Sciatic nerve (tissue), 2 donors: ENCODE measurements at places on chromosomes 11 and 22.

DNA sequence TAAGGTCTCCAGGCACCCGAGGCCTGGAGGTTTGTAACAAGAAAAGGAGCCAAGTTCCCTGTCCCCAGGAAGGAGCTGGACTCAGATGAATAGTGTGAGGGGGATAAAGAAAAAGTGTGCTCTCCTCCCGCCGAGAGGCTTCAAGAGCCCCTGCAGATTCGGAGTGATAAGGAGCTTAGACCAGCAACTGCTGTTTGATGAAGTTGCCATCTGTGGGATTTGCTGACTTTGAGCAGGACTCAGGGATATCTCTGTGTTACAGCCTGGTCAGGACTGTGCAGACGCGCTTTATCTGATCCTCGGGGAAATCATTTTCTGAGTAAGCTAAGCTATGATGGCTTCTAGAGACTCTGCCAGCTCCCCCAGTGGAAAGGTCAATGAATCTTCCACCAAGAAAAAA, 1017.0 kb downstream of the TBC1D22A start:
- DNase-seq: no peak

GRCh38 chr11:35426351-35426750, 7.0 kb upstream of the SLC1A2 start:
- DNase-seq: no peak

GRCh38 chr11:10537600-10537999, 3.4 kb downstream of the RNF141 start:
- no peak for DNase-seq

DNA sequence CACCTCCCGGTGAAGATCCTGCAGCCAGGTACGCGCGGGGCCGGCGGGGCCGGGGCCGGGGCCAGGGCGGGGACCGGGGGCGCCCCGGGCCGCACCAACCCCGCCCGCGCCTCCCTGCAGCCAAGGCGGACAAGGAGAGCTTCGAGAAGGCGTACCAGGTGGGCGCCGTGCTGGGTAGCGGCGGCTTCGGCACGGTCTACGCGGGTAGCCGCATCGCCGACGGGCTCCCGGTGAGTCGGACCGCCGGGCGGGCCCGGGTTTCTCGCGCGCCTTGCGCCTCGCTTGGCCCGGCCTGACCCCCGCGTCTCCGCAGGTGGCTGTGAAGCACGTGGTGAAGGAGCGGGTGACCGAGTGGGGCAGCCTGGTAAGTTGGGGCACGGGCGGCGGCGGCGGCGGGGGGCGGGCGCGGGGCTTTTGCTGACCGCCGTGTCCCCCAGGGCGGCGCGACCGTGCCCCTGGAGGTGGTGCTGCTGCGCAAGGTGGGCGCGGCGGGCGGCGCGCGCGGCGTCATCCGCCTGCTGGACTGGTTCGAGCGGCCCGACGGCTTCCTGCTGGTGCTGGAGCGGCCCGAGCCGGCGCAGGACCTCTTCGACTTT, 531 bp downstream of the PIM3 start:
- DNase-seq: peak; percentile 70

DNA sequence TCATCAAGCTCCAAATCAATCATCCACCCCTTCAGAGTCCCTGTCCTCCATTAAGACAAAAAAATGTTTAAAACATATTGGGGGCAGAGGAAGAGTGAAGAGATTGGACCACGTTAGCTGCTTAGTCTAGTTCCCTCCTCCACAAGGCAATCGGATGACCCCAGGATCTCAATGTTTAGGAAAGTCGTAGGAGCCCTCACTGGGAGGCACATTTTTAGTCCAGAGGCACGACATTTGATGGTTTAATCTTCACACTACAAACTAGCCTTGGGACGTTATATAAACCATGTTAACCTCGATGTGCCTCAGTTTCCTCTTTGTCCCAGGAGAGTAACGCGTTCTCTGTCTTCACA, 588 bp upstream of the FAT3 start:
- DNase-seq: no peak

DNA sequence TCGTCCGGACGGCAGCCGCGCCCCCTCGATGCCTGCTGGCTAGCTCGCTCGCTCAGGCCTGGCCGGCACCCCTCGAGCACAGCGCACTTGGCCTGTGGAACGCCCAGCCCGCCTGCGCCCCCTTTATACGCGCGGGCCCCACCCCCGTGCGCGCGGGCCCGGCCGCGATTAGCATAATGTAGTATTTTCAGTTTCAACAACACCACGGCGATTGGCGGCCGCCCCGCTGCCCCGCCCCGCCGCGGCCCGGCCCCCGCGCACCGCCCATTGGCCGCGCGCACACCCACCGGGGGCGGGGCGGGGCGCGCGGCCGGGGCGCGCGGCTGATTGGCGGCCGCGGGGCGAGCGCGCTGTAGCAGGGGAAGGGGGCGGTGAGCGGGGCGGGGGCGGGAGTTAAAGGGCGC, at the start of gene CDKN1C:
CDKN1C (minus strand) TSS at position 98 of the 404 bp plus-strand sequence. CDS start 319 bp downstream, outside the sequence.
- peak; percentile 95 for DNase-seq

GRCh38 chr11:25790396-25790795, 541.5 kb upstream of the ANO3 start:
- no peak for DNase-seq

GRCh38 chr11:68002938-68003845, 705 bp downstream of the UNC93B1 start:
- peak; percentile 75 for DNase-seq
